Posterior cingulate gyrus (tissue), 11 donors: ENCODE measurements at places on chromosomes 4 and X.
A peak's percentile ranks its signal among the peaks of the same experiment; 100 is the strongest.

- DNase-seq: peak; percentile 83
Measured at GRCh38 chr4:960140-960635, 13.2 kb downstream of the DGKQ start.

DNA sequence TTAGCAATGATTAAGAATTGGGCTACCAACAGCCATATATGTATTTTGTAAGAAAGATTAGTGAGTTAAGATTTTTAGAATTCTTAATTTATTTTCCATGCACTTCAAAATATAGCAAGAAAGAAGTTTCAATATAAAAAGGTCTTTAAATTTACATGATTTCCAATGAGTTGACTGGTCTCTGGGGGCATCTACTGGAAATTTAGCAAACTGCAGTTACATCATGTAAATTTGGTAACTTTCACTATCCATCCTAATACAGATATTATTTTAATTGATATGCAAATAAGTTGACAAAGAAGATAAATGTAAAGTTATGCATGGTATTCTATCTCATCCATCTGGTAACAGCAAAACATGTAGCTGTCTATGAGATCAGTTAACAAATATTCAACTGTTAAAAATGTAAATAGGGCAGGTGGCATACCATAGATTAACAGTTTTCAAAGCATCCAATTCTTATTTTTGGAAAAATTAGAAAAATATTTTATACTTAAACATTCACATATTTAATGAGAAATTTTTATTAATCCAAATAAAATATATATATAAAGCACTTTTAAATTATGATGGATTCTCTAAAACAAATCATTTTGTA lies 29.1 kb downstream of the TTC29 start:
- DNase-seq: no peak

DNA sequence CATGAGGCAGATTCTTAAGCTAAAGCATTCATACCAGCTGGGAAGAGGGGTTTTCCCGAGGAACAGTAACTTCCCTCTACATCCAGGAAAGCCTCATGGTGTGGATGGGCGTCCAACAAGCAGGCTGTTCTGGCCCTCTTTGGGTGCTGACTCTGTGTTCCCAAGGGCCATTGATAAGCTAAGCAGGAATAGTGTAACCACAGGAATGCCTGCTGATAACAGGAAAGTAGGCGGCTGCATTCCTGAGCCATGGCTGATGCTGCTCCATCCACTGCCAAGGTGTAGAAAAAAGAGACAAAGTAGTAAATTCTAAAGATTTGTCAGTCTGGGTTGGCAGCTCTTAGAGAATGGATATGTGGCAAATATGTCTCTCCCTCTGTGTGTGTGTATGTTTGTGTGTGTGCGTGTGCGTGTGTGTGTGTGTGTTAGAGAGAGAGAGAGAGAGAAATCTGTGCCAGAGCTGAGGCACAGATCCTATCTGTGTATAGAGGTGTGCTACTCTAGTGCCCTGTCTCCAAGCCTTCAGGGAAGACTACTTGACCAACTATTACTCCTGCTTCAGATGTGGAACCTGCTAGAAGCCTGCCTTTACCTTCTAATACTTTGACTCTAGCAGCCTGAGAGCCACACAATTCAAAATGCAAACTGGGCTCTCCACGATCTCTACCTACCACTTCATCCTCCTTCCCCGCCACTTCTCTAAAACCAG lies 353.1 kb upstream of the NR3C2 start:
- DNase-seq: no peak

GRCh38 chrX:6382284-6382683 lies 152.6 kb downstream of the VCX3A start:
- no peak for DNase-seq

DNA sequence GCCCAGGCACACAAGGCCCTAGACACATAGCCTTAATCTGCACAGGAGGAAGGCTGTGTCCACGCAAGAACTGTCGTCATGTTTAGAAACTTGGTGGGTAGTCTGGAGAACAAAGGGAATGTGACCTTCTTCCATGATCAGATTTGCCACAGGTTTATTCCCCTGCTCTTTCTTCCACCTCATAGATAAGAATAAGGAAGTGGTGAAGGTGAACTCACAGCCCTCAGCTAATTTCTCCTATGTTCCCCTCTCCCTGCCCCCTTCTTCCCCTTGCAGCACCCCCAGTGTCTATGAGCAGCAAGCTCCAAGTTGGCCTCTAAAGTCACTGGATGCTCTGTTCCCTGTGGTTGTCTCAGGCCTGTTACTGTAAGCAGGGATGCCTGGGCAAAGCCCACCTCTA lies 39.8 kb upstream of the LAS1L start:
- DNase-seq: no peak

DNA sequence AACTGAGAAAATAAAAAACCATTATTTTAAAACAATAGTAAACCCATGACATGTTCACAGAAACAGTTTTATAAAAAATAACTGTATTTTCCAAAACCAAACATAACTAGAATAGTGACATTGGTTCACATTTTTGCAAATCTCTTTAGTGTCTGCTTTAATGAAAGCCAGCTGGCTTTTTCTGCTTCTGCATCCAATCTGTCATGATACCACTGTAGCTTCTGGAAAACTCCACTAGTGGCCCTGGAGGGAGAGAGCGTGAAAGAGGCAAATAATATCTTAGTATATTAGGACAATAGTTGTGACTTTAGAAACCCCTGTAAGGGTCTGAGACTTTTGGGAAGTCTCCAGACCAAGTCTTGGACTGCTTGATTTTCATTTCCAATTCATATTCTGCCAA lies 31.1 kb downstream of the FGFBP1 start:
- no peak for DNase-seq

GRCh38 chr4:134628066-134628465 lies 426.5 kb upstream of the PABPC4L start:
- no peak for DNase-seq

GRCh38 chrX:63434206-63434605 lies 83.1 kb upstream of the SPIN4 start:
- DNase-seq: no peak

GRCh38 chr4:113882668-113883067 lies 96.8 kb downstream of the ARSJ start:
- DNase-seq: no peak

DNA sequence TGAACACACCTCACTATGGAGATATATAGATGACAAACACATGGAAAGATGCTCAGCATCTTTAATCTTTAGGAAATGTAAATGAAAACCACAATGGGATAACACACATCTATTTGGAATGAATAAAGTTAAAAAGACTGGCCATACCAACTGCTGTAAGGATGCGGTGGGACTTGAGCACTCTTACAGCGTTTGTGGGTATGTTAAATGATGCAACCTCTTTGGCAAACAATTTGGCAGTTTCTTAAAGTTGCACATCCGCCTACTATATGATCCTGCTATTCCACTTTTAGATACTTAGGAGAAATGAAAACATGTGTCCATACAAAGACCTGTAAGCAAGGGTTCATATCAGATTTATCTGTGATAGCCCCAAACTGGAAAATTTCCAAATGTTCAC lies 50.7 kb downstream of the MRPL1 start:
- no peak for DNase-seq

DNA sequence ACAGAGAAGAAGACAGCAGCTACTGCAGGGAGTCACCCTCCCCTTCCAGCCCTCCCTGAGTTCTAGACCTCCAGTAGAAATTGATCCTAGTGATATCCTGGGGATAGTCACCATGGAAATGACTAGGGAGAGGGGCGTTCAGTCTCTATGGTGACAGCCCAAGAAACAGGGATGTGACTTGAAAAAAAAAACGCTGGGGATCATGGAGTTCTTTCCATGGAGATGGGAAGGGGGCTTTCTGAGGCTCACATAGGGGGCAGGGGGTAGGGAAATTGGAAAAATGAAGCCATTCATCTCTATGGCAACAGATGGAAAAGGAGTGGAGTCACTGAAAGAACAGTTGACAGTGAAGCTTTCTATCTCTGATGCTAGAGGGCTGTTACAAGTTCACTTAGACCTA lies 28.0 kb upstream of the IGBP1 start:
- no peak for DNase-seq

DNA sequence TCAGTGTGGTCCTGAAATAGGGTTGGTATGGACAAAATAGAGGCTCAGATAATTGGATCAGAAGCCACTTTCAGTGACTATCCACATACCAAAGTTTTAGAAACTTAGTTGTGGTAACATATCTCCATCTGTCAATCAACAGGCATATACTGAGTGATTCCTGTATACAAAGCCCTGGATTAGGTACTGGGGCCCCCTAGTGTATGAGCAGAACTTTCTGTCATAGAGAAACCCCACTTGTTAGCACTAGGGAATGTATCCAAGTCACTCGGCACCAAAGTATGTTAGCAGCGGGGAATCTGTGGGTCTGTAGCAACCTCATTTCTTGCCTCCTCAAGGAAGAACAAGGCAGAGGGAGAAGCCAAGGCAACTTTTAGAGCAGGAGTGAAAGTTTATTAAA lies 50.7 kb downstream of the MAP7D3 start:
- DNase-seq: no peak

GRCh38 chrX:49003696-49004095 lies 1.6 kb upstream of the GRIPAP1 start:
- no peak for DNase-seq

- DNase-seq: no peak
Measured at GRCh38 chr4:153521478-153521877, 55.3 kb downstream of the TMEM131L start.

DNA sequence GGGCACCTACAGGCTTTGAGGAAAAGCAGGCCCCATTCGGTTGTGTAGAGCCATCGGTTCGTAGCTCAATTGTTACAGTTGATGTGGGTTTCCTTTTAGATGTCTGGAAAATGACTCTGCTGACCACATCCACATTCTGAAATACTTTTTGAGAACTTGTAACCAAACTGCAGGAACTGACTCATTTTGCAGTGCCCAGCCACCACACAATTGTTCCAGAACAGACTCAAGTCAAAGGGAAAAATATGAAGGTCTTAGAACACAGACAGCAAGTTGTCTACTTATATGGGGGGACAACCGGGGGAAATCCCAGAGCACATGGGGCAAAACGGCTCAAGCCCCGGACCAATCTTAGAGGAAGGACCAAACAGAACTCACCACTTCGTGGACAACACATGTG lies 557.6 kb upstream of the DIPK2B start:
- no peak for DNase-seq
